ENCODE measurements at places on chromosomes 12 and 14.

DNA sequence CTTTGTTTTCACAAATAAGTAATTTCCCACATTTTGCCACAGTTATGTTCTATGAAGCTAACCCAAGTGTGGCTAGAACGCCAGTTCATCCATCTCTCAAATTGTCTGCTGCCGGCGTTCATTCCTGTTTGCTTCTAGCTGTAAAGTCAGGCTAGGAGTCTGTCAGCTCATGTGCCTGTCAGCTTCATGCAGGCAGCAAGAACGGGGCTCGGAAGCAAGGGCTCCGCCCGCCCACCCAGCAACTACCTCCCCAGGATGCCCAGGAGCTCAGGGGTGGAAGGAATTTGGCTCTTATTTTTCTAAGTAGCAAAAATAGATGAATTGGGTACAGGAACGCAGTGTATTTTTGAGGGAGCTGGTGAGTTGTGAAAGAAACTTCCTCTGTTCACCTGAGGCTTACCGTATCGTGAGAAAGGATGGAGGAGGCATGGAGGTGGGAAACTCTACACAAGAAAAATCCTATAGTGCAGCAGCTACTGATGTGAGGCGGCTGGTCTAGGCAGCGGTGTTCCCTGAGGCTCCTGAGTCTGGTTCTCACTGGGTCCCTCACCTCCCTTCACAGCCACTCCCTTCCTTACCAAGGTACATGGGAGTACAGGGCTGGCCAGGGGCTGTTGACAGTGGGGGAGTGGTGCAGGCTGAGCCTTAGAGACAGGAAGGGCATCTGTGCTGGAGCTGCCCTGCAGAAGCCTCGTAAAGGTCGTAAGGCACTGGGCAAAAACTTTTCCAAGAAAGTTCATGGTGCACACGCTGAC, 54.5 kb upstream of the AMN start:
- DNase-seq: no peak

DNA sequence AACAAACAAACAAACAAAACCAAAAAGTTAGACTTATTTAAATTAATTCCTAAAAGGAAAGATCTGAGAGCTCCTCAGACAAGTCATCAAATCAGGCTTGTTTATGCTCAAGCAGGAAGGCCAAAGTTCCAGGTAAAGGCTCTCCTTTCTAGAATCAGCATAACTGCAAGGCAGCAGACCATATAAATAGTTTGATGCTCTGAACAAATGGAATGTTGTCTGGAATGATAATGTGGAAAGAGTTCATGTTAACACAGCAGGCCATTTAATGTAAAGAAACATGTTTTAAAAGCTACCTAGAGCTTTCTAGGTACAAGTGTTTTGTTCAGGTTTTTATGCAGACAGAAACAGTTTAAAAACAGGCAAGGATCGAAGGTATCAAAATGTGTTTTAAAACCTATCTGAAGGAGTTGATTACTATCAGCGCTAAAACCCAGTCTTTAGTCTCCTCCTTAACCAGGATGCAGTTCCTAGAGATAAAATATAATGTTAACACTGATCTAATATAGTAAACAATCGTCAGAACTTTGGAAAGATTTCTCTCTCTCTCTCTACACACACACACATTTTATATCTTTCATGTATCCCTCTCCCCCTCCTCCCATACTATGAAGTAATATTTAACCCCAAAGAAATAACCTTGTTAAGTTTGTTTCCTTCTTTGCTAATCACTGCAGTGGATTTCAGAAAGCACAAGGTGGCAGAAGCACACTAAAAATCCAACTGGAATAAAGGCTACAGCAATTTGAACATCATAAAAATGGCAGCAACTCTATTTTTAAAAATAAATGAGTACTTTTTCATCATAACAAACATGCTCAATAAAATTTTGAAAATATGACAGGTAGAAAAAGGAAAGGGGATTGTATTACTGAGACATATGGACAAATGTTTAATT, 135.5 kb downstream of the PAWR start:
- DNase-seq: peak; percentile 93

DNA sequence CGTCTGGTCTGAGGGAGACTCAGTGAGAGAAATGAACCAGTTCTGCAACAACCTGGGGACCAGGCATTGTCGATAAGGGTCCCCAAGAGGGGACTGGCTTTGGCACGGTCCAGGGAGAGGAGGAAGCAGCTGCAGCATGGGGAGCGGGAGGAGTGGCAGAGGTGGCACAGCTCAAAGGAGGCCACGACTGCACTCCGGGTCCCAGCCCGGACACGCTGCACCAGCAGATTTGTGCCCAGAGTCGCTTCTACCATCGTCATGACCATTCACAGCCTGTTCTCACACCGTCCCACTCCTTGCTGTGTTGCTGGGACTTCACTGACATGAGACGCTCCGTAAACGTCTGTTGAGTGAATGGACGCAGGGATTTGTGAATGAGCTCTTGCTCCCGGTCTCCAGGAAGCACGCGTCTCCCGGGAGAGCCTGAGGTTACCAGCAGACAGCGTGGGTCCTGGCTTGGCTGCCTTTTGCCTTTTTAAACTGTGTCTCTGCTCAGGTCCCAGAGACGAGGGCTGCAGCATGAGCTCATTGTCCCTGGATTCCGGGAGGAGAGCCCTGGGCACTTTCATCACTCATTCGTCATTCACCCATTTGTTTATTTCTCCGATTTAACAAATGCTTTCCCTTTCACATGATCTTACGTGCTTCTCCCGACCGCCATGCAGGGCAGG, 137.0 kb downstream of the PIWIL1 start:
- DNase-seq: no peak

DNA sequence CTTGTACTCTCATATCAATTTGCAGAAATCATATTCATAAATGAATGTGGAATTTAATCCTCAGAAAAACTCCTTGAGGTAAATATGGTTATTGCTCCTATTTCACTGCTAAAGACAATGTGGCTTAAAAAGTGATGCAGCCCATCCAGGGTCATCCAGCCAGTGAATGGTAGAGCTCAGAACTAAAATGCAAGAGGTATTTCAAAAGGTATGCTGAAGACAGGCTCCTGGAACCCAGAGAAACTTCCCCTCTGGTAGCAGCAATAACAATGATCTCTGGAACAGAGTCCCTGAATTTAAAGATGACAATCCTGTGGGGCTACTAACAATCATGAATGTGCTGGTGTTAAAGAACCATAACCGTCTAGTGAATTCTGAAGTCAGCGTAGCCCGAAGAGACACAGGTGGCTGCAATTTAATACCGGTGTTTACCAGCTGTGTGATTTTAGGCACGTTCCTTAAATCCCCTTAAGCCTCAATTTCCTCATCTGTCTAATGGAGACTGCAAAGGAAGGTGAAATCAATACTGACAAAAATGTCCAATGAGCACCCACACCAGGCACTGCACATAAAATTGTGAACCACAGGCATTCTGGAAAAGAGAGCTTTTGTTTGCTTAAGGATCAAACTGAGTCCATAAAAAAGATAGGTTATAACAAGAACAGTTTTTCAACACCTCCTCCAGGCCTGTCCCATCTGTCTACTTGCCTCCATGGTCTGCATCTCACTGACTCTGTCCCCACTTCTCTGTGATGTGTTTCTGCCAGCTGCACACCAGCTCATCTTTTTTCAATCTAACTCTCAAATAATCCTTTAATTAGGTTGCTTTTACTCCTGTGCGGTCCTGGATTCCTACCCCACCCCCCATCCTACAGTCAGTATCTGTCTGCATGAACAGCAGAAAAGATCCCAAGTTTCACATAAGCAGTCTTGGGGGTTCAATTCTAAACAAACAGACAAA, 10.5 kb downstream of the TM7SF3 start:
- DNase-seq: no peak

DNA sequence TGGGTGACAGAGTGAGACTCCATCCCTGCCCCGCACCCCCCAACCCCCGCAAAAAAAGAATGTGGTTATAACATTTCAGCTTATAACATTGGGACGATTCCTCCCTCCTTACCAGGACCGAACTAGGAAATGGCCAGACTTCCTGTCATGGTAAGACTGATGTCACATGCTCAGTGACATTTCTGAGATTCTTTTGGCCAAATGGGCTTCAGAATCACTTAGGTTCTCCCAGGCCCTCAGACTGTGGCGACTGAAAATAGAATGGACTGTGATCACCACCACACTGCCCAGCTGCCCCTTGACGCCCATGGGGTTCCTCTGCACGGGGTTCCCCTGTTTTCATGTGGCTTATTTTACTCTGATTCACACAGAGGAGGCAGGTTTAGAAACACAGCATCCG, 115.0 kb upstream of the EVL start:
- no peak for DNase-seq

DNA sequence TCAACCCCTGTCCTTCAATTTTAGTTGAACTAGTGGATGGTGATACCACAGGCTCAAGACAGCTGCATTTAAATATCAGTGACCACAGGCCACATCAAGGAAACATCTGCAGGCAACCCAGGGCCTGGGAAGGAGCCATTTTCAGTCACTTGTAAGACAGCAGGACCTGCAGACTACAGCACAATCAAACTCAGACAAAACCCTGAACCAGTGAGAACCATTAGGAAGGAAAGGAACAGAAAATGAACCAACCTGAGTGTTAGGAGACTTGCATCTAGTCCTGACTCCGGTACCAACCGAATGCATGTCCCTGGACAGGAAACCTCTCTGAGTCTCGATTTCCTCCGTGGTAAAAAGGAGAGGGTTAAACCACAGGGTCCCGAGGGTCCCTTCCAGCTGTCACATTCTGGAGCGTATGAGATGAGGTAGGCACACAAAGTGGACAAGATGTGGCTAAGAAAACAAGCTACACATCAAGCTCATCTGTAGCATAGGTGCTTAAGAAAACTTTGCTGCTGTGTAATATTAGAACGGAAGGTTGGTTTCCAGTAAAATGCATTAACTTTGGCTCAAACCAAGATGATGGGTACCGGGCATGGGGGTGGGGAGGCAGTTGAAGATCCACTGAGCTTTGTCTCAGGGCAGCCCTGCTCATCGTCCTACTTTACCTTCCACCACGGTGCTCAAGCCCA, 1.6 kb upstream of the CDKN1B start:
- no peak for DNase-seq
